Stimulated activated CD8-positive, alpha-beta memory T cell treated with anti-CD3 and anti-CD28 coated beads, Interleukin-7, amount 100 ng/mL, for 1 hour (primary cell): ENCODE measurements at places on chromosomes 1 and 21.

DNA sequence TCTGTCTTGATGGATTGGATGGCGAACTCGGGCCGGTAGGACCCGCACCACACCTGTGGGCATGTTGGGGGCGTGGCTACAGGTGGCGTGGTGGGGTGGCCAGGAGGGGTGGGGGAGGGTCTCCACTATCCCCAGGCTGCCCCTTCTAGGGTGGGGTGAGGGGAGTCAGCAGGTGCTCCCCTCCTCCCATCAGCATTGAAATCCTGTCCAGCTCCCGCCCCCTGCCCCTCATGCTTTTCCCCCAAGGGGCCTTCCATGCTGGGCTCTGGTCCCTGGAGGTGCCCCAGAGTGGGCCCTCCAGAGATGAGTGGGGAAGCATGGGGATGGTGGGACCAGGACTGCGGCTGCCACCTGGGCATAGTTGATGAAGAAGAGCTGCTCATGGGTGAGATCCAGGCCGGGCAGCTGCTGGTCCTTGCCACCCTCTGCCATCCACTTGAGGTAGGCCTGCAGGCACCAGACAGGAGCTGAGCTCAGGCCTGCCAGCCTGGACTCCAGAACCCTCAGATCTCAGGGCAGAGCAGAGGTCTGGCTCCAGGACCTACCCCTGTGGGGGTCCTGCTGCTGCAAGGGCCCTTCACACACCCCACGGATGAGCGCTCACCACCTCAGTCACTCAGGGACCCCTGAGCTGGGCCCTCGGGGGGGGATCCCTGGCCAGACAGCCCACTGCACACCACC lies 5.1 kb downstream of the PRXL2B start:
- no peak for DNase-seq

- no peak for DNase-seq
These were observed 583.4 kb downstream of the DPYD start for GRCh38 chr1:97337250-97338030.

- DNase-seq: no peak
These were observed 321.9 kb downstream of the SETD4 start for GRCh38 chr21:35738347-35738961.

GRCh38 chr1:192578144-192578909 lies 2.8 kb downstream of the RGS1 start:
- DNase-seq: no peak

GRCh38 chr1:2231532-2232254 lies 3.6 kb downstream of the SKI start:
- no peak for DNase-seq

DNA sequence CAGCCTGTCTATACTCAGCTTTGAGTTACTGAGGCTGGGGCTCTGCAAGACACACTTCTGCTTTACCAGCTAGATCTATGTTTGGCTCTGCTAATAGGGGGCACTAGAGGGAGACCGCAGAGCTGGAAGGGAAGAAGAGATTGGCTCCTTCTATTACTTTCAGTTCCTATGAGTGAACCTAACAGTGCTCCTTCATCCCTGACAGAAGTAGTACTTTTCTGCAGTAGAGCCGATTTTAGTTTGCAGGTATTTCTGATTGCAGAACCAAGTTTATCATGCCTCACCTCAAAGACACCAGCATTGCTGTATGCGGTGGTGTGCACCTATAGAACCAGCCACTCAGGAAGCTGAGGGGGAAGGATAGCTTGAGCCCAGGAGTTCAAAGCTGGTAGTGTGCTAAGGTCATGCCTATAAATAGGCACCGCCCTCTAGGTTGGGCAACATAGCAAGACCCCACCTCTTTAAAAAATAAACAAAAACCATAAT lies 5.7 kb upstream of the ZDHHC18 start:
- DNase-seq: no peak

GRCh38 chr1:69929308-69930057 lies 275.9 kb downstream of the LRRC40 start:
- no peak for DNase-seq

- no peak for DNase-seq
These were observed 51.7 kb downstream of the RPS6KA1 start for GRCh38 chr1:26581287-26581651.

GRCh38 chr1:178521241-178521640 lies 8.3 kb downstream of the TEX35 start:
- no peak for DNase-seq

DNA sequence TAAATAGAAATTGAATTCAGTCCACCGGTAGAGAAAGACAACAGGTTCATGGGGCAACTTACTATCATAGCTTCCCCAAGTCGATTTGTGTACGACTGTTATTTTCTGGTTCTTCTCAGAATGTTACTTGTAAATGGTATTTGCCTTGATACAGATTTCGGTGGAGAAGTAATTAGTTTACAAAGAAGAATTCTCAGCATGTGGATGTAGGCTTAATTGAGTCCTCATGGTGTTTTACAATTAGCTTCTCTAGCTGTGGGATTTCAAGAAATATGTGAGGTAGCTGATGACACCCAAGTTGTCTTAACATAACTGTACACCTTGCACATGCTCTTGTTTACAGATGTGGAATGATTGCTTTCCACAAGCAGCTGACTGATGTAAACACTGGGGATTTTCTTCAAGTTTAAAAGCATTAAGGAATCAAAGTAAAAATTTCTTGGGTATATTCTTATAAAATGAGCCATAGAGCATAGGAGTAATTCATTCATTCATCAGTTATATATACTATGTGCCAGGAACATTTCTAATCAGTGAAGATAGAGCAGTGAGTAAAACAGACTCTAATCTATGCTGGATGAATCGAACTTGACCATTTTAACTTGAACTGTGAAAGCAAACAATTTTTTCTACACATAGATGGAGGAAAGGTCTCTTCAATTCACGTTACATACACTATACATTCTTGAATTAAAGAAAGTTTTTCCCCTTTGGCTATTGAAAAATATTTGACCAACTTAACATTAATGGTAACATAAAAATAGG lies 1.4 kb downstream of the MACO1 start:
- DNase-seq: no peak

DNA sequence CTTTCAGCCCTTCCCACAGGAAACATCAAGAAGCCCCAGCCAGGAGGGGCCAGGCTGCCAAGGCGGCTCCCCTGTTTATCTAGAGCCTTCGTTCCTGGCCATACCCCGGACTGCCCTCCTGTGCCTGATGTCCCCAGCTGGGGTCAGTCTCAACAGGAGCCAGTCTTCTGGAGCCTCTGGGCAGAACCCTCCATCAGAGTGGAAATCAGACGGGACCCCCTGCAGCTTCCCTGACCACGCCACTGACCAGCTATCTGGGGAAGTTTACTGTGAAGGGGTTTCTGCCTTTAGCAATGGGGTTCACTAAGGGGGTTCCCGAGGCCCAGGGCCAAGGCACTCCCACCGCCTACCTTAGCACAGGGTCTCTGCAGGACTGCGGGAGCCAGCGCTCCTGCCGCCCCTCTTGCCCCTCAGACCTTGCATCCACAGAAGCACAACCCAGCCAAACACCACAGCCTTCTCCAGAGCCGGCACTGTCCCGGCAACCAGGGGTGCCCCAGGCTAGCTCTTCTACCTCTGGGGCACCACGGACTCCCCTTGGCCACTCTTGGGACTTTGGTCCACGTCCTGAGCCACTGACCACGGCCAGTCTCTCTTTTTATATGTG lies 3.5 kb upstream of the MTFR1L start:
- no peak for DNase-seq

GRCh38 chr1:245671966-245672767 lies 517.4 kb downstream of the KIF26B start:
- DNase-seq: no peak

DNA sequence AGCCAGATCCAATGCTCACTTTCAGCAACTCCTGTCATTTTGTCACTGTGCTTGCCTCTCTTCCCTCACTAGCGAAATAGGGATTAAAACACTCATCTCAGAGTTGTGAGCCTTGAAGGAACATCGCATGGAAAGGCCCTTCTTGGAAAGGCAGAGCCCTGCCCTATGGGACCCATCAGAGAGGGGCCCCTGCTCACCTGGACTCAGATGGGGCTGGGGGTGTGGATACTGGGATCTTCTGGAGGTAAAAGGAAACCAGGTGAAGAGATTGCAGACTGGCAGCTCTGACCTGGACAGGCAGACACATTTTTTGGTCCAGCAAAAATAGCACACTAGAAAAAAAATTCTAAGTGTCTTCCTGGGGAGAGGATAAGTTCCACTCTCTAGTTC lies 54.2 kb upstream of the EPS8L3 start:
- no peak for DNase-seq

GRCh38 chr1:232990176-232991128 lies 40.0 kb downstream of the NTPCR start:
- DNase-seq: no peak

DNA sequence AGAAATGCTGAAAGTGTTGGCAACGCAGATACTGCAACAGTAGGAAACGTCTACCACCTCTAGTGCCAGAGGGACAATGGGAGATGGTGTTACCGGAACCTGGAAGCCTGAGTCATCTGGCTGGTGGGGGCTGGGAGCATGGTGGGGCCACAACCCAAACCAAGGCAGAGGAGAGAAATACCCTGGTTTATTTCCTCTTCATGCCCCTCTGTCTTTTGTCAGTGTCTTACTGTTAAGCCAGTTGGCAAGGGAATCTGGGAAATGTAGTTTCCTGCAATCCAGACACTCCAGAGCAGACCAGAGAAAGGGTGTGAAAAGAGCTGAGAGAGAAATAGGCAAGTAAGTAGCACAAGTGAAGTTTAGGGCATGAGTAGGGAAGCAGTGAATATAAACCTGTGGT lies 14.8 kb downstream of the DNTTIP2 start:
- no peak for DNase-seq

- no peak for DNase-seq
These were observed 43.8 kb downstream of the RBM11 start for GRCh38 chr21:14259747-14260146.

GRCh38 chr1:23722652-23723051 lies 20.6 kb upstream of the ELOA start:
- DNase-seq: no peak

GRCh38 chr1:177884479-177885021 lies 85.3 kb downstream of the SEC16B start:
- DNase-seq: no peak

GRCh38 chr1:154697710-154698109 lies 89.7 kb upstream of the ADAR start:
- DNase-seq: no peak
